ENCODE measurements at places on chromosomes 6 and 20. TPM values are rescaled to one million over a fixed set of nuclear protein-coding genes. Genes with fewer than 3 reads are reported as not detected.

C6orf58 gene
- total RNA-seq, result not detected

WFDC5 gene
- not detected for total RNA-seq

FAM217A gene
- total RNA-seq, result not detected

NUDT3 gene
- 36.3 TPM for total RNA-seq

GRCh38 chr6:63821442-63821841 is 185.8 kb downstream of the PHF3 start:
- no peak for DNase-seq

- no peak for DNase-seq
These were observed 22.7 kb upstream of the TFAP2C start for GRCh38 chr20:56606174-56606945.
